ENCODE measurements at places on chromosomes 1 and 21. TPM values are rescaled to one million over a fixed set of nuclear protein-coding genes. Genes with fewer than 3 reads are reported as not detected.

Gene MAB21L3
- not detected for total RNA-seq

- no peak overlapping the region for H3K27ac ChIP-seq
- no peak overlapping the region for H3K4me3 ChIP-seq
- no peaks in the 10 kb centered on the region for H3K27me3 ChIP-seq
- DNase-seq: no peak
Measured at GRCh38 chr1:161503394-161503748, 1.9 kb upstream of the FCGR2A start.

DNA sequence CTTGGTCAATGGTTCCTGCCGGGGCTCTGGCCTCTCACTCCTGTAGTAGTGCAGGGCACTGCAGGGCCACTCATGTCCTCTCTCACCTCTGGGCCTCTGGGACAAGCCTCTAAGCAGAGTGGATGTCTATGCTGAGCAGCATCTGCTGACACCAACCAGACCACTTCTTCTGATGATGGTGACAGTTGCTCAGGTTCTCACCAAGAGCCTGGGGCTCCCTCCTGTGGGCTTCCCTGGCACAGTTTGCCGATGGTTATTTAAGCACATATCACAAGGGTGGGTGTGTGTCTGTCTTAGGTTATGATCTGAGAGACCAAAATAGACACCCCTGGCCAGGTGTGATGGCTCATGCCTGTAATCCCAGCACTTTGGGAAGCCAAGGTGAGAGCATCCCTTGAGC, 17.4 kb upstream of the GPR137B start:
- H3K36me3 ChIP-seq: no peaks in the 10 kb centered on the region
- DNase-seq: no peak
- H3K27ac ChIP-seq: no peak overlapping the region
- H3K27me3 ChIP-seq: no peaks in the 10 kb centered on the region
- H3K4me1 ChIP-seq: no peaks in the 10 kb centered on the region

Gene FMO2
- not detected for total RNA-seq

GRCh38 chr1:244318512-244318911, 133.2 kb downstream of the ADSS2 start:
- H3K27me3 ChIP-seq: no peaks in the 10 kb centered on the region
- no peak overlapping the region for H3K27ac ChIP-seq
- no peak overlapping the region for H3K4me3 ChIP-seq
- DNase-seq: no peak

All from stomach (tissue), 19 donors.